Effector CD4-positive, alpha-beta T cell (primary cell): ENCODE measurements at places on chromosomes 5 and 9.

- no peak for DNase-seq
Observed at GRCh38 chr9:136054146-136054545, 40.9 kb downstream of the NACC2 start.

DNA sequence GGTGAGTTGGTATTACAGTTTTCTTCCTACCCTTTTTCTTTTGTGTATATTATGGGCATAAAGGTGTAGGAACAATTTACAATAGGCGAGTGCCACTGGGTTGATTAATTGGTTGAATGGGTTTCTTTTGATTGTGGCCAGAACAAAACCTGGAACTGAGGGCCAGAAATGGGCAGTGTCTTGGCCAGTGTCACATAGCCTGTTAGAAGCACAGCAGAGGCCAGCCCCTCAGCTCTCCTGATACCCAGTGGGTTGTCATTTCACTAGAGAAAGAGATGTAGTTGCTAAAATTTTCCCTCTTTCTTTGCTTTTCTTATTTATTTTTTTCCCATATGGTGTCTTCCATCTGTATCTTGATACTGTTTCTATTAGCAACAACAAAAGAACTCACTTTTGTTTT lies 38.8 kb upstream of the SEMA6A start:
- no peak for DNase-seq

- DNase-seq, result no peak
Observed at GRCh38 chr5:180609386-180609785, 18.1 kb upstream of the SCGB3A1 start.

DNA sequence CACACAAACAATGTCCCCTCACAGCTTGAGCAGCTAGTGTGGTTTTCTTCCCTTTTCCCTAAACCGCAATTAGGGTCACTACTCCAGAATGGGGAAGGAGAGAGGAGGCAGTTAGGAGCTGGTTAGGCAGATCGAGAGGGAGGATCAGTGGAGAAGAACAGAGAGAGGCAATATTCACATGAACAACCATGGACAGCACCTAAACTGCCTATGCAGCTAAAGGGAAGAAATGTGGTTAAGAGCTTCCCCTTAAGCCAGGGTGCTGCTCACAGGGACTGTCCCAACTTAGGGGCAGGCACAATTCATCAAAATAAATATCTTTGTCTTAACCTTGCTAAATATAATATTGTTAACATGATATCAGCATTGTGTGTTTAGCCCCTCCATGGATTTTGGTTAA lies 359.3 kb upstream of the CDH18 start:
- no peak for DNase-seq

DNA sequence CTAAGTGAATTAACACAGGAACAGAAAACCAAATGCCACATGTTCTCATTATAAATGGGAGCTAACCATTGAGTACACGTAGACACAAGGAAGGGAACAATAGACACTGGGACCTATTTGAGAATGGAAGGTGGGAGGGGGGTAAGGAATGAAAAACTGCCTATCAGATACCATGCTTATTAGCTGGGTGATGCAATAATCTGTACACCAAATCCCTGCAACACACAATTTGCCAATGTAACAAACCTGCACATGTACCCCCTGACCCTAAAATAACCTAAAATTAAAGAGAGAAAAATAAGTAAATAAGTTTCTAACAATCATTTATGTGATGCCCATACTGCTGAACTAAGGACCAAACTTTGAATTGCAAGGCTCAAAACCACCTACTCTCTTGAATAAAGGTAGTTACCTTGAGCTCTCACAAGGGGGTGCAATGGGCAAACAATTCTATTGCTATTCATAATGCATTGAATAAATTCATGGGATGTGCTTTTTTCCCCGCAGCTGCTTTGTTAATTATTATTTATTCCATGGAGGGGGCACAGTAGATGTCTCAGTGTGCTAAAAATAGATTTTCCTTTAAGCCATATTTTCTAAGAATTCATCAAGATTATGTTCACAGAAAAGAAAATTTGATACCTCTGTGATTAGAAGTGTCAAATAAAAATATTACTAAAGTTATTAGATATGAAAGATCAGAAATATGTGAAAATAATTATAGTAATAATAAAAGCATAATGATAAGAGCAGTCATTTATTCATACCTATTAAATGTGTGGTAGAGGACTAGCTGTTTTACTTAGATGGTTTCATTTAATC lies 76.2 kb upstream of the PTPN3 start:
- DNase-seq, result no peak

- DNase-seq, result no peak
Observed at GRCh38 chr9:5052838-5053237, 67.8 kb downstream of the JAK2 start.

GRCh38 chr5:74294231-74294705 lies 346.3 kb downstream of the ENC1 start:
- no peak for DNase-seq

DNA sequence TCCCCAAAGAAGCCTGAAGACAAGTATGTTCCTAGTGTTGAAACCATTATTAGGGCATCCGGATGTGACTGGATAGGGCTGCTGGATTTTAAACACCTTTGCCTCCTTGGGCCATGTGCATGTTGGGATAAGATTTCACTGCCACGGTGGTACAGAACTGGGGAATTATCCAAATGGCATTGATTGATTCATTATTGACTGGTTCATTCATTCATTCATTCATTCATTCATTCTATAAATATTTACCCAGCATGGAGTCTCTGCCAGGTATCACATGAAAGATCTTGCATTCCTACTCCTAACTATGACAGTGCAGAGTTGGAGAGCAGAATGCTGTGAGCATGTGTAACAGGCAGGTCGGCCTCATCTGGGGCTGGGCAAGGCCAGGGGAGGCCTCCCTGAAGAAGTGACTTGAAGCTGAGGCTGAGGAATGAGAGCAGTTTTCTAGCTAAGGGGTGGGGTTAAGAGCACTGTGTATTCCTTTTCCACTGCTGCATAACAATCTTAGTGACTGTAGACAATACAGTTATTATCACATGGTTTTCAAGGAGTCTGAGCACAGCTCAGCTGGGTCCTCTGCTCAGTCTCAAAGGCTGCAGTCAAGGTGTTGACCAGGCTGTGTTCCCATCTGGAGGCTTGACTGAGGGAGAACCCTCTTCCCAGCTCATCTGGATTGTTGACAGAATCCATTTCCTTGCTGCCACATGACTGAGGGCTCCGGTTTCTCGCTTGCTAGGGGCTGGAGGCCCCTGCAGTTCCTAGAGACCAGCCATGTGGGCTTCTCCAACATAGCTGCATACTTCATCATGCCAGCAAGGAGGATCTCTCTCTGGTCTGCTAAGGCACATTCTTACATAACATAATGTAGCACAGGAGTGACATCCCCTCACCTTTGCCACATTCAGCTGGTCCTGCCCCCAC lies 35.7 kb downstream of the AK8 start:
- no peak for DNase-seq

DNA sequence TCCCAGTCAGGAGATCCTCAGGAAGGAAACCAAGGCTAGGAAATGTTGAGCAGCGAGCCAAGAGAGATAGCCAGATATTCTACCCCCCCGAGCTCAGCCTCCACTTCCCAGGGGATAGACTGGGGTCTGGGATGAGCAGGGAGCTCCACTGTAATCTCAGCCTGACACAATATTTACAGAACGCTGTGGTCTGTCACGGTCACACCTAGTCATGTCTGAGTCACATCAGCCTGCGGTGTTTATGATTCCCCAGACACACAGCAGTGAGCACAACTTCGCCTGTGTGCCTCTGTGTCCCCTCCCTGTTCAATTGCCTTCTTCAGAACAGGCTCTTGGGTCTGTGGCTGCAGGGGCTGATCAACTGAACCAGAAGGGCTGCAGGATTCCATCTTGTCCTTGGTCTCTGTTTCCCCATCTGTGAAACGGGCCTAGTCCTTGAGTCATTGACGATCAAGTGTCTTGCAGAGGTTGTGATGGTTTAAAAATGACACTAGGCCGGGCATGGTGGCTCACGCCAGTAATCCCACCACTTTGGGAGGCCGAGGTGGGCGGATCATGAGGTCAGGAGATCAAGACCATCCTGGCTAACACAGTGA lies 8.6 kb upstream of the PRRX2 start:
- DNase-seq, result no peak

DNA sequence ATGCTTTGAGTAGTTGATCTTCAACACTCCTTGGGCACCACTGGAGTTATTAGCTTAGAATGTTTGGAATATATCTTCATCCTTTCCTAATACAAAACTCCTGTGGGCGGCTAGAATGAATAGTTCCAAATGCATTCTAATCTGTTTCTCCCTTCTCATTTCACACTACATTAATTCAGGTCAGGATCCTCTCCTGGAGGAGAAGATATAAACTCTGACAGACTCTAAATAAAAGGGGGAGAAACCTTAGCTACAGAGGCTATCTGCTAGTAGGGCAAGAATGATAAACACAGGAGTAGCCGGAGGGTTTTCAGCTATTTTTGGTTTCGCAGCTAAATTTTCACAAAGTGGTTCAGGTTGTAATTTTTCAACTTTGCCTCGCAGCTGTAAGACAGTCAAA lies 45.2 kb upstream of the FAM240B start:
- no peak for DNase-seq

DNA sequence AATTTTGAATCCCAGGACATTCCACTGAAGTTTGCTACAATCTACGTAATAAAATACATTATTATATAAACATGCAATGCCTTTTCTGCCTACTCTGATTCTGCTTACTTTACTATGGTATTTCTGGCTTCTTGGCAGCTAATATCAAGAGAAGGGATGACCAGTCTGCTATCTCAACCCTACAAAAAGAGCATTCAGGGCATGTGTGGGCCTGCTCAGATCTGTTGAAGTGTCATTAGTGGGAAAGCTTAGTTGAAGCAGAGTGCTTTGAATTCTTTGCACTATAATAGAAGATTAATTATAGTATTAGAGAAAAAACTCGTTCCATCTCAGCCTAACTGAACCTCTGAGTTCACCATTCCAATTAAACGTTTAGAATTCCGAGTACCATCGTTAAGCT lies 339.5 kb upstream of the ISL1 start:
- no peak for DNase-seq

- DNase-seq, result no peak
Observed at GRCh38 chr9:134055981-134056461, 11.8 kb downstream of the BRD3 start.

DNA sequence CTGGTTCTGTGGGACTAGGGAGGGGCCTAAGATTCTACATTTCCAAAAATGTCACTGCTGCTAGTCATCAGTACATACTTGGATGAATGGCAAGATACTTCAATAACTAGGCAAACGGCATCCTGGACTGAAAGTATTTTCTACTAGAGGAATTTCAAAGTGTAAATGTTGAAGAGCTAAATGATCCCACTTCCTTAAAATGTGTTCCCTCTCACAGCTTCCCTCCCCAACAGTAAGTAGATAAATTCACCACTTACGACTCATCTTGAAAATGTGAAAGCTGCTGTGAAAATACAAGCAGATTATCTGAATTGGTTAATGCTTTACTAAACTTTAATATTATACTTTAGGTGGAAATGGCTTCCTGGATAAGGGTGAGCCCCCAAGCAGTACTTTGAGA lies 1571.5 kb upstream of the WWC1 start:
- no peak for DNase-seq

DNA sequence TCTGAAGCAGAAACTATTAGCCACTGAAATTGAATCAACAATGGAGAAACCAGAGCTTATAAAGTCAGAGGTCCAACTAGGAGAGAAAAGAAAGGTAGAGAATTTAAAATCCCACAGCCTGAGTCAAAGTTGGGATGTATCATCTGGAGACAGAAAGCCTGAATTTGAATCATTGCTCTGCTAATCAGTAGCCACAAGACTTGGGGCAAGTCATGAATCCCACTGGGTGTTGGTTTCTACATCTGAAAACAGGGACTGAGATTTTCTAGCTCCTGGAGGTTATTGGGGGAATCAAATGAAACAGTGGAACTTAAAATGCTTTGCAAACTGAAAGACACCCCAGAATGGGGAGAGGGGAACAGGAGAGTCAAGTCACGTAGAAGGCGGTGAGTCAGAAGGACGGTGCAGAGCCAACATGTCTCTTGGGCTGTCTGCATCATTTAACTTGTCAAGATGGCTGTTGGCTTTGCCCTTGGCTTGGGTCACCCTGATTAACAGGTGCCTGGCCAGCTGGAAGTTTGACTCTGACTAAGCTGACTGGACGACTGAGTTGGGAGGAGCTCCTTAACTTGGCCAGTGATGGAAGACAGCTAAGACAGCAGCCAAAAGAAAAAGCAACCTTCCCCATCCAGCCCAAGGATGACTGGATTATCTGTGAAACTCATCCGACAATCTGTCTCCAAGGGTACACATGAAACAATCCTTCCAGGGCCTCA lies 60.6 kb upstream of the ADRA1B start:
- DNase-seq, result no peak

GRCh38 chr5:116451066-116451465 lies 123.6 kb downstream of the SEMA6A start:
- DNase-seq, result no peak

GRCh38 chr9:72292256-72292682 lies 72.7 kb downstream of the ZFAND5 start:
- DNase-seq, result no peak

GRCh38 chr5:143229896-143230675 lies 173.4 kb downstream of the NR3C1 start:
- DNase-seq, result peak; percentile 23

GRCh38 chr9:82923912-82924605 lies 138.9 kb downstream of the RASEF start:
- DNase-seq, result no peak

- no peak for DNase-seq
Observed at GRCh38 chr9:83401328-83401900, 136.8 kb downstream of the FRMD3 start.

DNA sequence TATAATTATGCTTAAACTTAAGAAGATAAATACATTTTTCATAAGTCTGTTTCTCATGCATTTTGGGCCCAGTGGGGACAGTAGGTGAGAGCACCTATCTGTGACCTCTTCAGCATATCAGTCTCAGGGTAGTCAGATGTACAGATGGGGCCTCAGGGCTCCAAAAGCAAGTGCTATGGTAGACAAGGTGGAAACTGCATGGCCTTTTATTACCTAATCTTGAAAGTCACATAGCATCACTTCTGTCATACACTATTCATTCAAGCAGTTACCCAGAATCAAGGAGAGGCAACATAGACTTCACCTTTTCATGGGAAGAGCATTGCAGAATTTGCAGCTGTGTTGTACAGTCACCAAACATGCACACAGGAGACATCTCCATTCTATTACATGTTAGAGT lies 94.8 kb downstream of the SV2C start:
- no peak for DNase-seq

DNA sequence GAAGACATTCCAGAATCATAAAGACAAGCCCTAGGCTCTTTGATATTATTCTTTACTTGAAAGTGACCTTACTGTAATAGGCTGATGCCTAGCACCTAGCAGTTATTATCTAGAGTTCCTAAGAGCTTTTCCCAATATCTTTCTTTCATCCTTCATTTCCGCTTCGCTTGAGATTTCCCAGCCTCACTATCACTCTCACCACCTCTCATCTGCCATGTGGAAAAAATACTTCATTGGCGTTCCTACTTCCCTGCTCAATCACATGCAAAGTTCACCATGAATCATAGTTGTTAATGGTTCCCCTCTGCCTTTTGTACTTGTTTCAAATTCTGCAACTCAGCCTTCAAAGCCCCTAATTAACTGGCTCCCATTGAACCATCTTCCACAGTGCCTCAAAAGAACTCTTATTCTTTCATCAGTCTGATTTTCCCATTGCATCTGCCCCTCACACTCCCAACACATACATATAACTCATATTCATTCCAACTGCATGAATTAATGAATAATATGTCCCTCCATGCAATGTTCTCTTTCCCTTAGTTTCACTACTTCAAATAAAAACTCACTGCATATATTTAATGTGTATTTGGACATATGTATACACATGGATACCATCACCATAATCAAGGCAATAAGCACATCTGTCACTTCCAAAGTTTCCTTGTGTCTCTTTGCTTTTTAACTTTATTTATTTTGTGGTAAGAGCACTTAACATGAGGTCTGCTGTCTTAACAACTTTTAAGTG lies 221.6 kb downstream of the PARP8 start:
- DNase-seq, result no peak

GRCh38 chr9:99176527-99177013 lies 45.2 kb downstream of the ALG2 start:
- DNase-seq, result no peak
